ENCODE measurements at places on chromosomes 1 and 21. TPM values are rescaled to one million over a fixed set of nuclear protein-coding genes. Genes with fewer than 3 reads are reported as not detected.

The MTX1 gene
- 27.9 TPM for total RNA-seq

The SERTAD4 gene
- 4.3 TPM for total RNA-seq

The FAF1 gene
- total RNA-seq = 45.0 TPM

DNA sequence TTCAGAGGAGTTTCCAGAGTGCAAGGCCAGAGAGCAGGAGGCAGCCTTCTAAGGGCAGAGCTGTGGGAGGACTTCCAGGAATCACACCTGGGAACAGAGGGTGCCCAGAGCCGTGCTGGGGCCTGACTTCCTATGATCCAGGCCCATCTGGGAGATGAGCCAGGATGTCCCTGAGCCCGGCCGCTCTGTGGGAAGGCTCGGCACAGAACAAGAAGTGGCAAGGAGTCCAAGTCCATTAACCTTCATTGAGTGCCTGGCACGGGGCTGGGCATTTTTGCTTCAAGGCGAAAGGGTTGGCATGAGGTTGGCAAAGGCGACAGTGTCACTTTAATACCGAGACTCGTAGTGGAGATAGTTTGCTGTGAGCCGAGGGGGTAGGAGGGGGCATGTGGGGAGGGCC is 18.2 kb downstream of the TMEM201 start:
- no peak for DNase-seq

The OPTC gene
- not detected for total RNA-seq

The OR2AK2 gene
- not detected for total RNA-seq

DNA sequence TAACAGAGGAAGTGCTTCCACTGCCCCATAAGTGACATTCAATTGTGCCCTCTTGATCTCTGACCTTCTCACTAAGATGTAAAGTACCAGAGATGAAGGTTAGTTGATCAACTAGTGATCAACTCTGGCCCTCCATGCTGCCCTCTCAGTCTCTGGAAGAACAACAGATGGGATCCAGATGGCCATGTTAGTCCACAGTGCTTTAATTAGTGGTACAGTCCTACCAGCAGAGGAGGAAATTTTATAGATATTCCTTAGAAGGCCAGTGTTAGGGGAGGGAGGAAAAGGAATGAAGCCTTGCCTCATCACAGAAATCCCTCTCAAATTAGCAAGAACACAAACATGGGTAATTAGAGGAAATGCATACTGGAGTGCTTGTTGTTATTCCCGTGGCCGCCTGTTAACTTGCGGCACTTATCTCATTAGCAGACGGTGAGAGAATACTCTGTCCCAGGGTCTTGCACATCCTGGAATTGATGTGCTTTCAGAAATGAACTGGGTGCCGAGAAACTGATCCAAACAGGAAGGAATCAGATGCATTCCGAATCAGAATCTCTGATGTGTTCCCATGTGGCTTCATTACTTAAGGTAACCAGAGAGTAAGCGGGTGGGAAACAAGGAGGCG is 91.1 kb upstream of the RGS4 start:
- DNase-seq = no peak

GRCh38 chr1:43706598-43707189 is 642 bp upstream of the ST3GAL3 start:
- no peak for DNase-seq

- DNase-seq = peak; percentile 42
Observed at GRCh38 chr21:46052703-46053651, 44.9 kb upstream of the COL6A2 start.
